MG63 (cell line): ENCODE measurements at places on chromosomes 1 and 21. TPM values are rescaled to one million over a fixed set of nuclear protein-coding genes. Genes with fewer than 3 reads are reported as not detected.

The ALDH9A1 gene
- 82.1 and 124 TPM in 2 replicates for total RNA-seq

The CCDC27 gene
- total RNA-seq = not detected in 2 replicates

The FAM177B gene
- not detected in 2 replicates for total RNA-seq

The FAM167B gene
- total RNA-seq = 0.30 TPM in 1 of 2 replicates, not detected in the other

The SIM2 gene
- total RNA-seq = 4.4 and 8.0 TPM in 2 replicates

The MCOLN2 gene
- 2.8 and 5.6 TPM in 2 replicates for total RNA-seq

The ARHGEF16 gene
- total RNA-seq = 0.13 TPM in 1 of 2 replicates, not detected in the other

The BTBD8 gene
- total RNA-seq = 0.15 and 0.99 TPM in 2 replicates

The NCSTN gene
- 31.5 and 50.6 TPM in 2 replicates for total RNA-seq

The ERICH3 gene
- total RNA-seq = not detected in 2 replicates

The PLA2G2D gene
- not detected in 2 replicates for total RNA-seq

The SLC1A7 gene
- total RNA-seq = not detected in 2 replicates

The TMEM82 gene
- total RNA-seq = not detected in 2 replicates

The BARHL2 gene
- not detected in 2 replicates for total RNA-seq

The DCDC2B gene
- not detected in 2 replicates for total RNA-seq

The NUP210L gene
- not detected in 2 replicates for total RNA-seq

The CELA2A gene
- not detected in 2 replicates for total RNA-seq

The ACTA1 gene
- total RNA-seq = not detected in 2 replicates

The NCAM2 gene
- 2.5 and 2.8 TPM in 2 replicates for total RNA-seq

The ANGPTL1 gene
- 0.46 TPM in 1 of 2 replicates, not detected in the other for total RNA-seq

The VSIG8 gene
- total RNA-seq = not detected in 2 replicates

The C1orf167 gene
- total RNA-seq = not detected in 2 replicates

The CBS gene
- 9.8 and 15.1 TPM in 2 replicates for total RNA-seq

The HTR6 gene
- not detected in 2 replicates for total RNA-seq
